ENCODE measurements at places on chromosomes 5 and 9.

DNA sequence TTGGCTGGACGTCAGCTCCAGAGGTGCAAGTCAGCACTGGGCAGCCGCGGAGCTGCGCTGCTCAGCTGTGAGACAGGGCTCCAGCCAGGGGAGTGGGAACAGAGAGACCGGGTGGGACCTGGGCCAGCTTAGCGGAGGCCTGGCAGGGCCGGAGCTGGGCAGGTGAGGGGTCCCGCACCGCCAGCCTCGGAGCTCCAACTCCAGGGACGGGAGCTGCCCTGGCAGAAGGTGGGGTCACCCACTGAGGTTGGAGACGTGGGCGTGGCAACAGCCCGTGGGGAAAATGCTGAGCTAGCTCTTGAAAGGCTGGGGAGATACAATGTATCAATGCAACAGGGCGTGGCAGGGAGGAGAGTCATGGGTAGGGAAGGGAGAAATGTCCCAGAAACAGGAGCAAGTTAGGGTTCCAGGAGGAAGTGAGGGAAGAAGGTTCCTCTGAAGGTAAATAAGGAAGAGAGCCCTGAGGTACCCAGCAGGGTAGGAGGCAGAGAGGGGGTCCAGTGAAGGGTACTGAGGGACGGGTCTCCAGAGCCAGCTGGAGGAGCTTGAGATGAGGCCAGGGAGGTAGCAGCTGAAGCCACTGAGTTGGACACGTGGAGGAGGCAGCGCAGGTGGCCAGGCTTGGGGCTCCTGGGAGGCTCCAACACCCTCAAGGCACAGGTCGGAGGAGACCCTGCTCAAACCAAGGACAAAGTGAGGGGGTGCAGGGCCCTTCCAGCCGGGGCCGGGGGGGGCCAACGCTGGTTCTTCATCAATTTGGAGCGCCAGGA is 736 bp upstream of the NKD2 start:
- DNase-seq: no peak

DNA sequence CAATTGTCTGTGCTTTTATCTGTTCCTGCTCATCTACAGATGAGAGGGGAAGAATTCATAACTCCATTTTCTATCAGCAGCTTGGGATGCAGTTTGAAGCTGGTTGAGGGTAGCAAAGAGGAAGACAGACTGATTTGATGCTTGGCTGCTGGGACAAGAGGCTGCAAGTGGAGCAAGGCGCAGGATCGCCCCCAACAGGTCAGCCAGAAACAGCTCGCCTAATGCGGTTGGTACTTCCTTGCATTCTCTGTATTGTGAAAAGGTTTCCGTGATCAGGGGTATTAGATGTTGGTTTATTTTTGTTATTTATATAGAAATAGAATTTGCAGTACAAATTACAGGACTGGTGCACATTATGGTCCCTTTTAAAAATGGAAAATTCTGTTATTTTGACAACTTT is 40.6 kb downstream of the ZNF883 start:
- DNase-seq: no peak

- DNase-seq: no peak
These were observed 96.8 kb upstream of the CCDC112 start for GRCh38 chr5:115393239-115393638.

- peak; percentile 55 for DNase-seq
These were observed 364 bp downstream of the RPS6 start for GRCh38 chr9:19379697-19380046.

- no peak for DNase-seq
These were observed 292.2 kb downstream of the IRX2 start for GRCh38 chr5:2459251-2459650.

GRCh38 chr5:133914434-133914833 is 54.0 kb downstream of the C5orf15 start:
- DNase-seq: no peak

DNA sequence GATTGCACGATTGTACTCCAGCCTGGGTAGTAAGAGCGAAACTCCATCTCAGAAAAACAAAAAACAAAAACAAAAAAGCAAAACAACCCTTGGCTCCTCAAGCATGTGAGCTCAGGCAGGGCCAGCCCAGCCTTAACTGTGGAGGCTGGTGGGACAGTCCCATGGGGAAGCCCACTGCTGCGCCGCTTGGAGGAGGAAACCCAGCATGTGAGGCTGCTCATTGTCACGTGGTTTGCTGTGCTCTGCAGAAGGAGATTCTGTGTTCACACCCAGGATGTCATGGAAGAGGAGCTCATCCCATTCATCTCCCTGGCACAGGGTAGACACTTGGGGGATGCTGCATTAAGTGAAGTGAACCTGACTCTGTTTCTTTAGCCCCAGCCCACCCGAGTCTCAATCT is 4.0 kb downstream of the ZBED3 start:
- no peak for DNase-seq

DNA sequence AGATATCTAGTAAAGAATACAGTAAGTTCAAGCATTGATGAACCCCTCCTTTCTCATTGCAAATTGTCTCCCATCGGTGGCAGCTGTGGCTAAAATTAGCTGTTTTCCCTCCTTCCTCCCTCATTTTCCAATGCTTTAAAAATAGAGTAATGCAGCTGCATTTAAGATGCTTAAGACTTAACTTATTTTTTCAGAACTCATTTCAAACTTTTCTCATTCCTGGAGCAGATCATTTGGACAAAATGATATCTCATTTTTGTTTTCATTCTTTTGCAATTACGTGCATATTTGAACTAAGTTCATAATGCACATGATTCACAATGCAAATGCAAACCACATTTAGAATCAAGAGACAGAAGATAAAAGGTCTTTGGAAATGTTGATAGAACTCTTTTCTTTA is 14.6 kb downstream of the HSPB3 start:
- DNase-seq: no peak

- peak; percentile 62 for DNase-seq
These were observed 32.0 kb upstream of the ADAM19 start for GRCh38 chr5:157607371-157608161.

- no peak for DNase-seq
These were observed 7.3 kb downstream of the PHF19 start for GRCh38 chr9:120869726-120870125.

DNA sequence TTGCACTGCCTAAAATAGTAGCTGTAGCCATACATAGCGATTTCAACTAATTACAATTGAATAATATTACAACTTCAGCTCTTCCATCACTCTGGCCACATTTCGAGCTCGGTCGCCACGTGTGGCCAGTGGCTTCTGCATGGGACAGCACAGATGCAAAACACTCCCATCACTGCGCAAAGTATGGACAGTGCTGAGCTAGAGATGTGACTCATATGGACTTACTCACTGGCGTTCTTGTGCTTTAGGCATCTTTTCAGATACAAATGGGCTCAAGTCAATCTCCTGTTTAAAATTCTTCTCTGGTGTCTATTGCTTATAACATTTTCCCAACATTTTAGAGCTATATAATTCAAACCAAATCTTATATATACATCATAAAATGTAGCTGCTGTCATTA is 222.7 kb downstream of the ELAVL2 start:
- DNase-seq: no peak

DNA sequence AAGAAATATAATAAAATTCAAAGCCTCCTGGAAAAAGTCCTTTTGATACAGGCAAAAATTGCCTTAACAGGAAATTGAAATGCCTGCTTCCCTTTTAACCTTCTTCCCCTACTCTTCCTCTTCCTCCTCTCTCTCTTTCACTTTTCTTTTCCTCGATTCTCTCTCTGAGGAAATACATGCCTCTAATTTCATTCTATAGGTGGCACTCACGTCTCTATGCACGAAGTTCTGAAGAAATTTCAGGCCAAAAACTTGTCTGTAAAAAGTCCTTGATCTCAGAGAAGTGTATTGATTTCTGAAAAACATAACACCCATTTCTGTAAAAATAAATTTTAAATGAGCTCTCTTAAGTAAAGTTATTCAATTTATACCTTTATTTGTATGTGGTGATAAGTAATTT is 371.7 kb upstream of the IRX4 start:
- no peak for DNase-seq

DNA sequence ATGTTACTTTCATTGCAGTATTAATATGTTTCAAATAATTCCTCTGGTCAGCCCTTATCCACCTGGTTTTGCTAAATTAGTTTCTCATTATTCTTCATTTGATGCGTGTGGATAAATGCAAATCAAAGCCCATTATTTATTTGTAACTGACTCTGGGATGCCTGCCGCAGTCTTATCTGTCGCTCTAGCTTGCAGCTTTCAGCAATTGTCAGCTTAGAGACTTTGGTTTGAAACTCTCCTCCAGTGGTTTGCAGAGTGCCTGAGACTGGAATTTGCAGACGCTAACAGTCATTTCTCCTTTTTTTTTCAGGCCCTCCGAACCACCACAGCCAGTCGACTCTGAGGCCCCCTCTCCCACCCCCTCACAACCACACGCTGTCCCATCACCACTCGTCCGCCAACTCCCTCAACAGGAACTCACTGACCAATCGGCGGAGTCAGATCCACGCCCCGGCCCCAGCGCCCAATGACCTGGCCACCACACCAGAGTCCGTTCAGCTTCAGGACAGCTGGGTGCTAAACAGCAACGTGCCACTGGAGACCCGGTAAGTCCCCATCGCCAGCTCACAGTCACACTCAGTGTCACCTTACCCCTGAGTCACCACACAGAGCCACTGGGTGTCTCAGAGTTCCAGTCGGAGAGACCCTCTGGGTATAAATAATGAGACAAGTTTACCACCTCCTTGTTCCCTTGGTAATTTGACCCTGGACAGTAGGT is 339.0 kb upstream of the WWC1 start:
- no peak for DNase-seq

GRCh38 chr5:150473673-150474358 is 24.3 kb upstream of the RPS14 start:
- no peak for DNase-seq

DNA sequence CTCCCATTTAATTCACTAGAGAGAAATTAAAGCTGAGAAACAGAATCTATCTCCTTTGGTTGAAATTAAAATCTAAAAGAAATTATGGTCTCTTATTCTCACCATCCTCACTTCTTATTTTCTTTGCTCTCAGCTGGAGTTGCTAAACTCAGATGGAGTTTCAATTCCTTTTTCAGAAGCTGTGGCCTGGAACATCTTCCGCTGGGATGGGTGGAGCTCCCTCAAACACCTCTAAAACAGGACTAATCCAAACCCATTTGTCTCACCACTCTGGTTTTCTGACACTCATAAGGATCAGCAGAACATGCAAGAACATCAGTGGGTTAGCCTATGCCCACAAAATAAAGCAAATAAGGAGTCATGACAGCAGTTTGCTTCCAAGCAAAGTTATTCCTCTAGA is 39.6 kb upstream of the CEP78 start:
- DNase-seq: no peak

- DNase-seq: no peak
These were observed 208.6 kb downstream of the DRD1 start for GRCh38 chr5:175235251-175235960.

DNA sequence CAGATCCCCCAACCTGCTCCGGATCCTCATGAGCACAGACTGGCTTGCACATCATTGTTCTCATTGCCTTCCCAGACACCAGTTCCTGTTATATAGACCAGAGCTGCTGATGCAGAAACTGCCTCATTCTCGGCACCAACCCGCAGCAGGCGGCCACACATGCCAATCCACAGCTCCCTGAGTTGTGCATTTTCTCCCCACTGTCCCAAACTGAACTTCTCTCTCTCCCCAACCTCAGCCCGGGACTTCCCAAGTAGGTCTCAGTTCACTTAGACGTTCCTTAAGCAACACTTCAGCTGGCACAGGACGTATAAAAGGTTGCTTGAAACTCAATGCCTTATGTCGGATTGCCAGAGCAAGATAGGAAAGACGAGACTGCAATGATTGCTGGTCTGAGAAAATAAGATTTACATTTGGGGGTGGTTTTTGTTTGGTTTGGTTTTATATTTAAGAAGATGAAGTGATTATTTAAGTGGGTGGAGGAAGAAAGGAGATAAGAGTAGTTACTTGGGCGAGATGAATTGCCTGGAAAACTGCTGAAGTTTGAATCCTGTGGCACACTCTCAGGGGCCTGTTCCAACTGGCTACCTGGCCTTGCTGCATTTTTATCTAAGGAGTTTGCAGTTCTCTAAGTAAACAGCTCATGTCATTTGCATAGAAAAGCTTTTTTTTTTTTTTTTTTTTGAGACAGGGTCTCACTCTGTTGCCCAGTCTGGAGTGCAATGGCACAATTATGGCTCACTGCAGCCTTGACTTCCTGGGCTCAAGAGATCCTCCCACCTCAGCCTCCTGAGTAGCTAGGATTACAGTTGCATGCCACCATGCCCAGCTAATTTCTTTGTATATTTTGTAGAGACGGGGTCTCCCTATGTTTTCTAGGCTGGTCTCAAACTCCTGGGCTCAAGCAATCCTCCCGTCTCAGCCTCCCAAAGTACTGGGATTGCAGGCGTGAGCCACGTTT is 155.4 kb downstream of the GOLPH3 start:
- no peak for DNase-seq

- DNase-seq: no peak
These were observed 7.6 kb upstream of the RPS14 start for GRCh38 chr5:150457121-150457520.

DNA sequence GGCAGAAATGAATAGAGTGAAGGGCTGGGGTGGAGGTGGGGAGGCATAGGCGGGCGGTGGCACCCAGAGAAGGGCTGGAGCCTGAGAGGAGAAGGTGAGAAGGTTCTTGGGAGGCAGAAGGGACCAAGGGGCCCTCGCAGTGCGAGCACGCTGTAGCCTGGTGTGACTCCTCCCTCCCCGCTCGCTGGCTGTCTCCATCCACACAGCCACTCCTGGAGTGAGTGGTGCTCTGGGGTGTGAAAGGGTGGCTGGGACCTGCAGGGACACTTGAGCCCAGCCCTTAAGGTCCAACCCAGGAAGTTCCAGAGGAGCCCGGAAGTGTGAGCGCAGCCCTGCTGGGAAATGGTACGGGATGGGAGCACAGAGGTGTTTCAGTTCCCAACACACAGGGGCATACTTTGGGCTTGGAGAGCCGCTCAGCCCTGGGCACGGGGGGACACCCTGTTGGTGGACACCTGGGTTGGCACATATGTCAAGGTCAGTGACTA is 9.3 kb upstream of the SCGB3A1 start:
- DNase-seq: no peak

DNA sequence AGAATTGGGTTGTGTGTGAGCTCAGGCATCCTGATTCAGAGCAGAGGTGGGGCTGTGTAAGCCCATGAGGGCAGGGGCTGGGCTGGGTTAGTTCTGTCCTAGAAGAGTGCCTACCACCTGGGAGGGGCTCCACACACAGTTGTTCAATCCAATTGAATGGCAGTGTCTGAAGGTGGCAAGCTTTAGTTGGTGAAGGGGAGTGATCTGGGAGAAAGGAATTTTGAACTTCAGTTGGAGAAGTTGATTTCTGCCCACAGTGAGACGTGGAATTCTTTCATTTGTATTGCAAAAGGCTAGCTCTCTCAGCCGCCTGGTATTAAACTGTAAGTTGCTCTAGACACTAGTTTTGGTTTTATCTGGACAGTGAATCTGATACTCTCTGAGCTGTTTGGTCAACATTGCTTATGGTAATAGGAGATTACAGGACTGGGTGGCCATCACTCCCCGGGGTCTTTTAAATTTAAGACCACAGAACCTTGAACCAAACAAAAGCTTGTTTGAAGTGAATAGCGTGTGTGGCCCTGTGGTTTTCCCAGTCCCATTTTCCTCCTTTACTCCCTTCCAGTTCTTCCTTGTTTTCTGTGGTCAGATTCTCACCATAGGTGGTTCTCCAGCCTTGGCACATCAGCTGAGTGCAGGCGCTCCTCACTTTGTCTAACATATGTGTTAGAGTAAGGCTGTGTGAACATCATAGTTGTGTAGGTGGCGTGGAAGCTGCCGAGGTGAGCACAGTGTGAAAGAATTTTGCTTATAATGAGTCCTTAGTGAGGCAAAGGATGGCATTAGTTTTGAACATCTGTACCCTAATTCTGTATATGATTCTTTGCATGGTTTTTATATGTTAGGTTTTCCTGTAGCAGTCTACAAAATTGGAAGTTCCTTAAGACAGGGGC is 78.0 kb downstream of the ARHGAP26 start:
- DNase-seq: no peak
